AG10803 (cell line): ENCODE measurements at places on chromosomes 7 and 10.
A peak's percentile ranks its signal among the peaks of the same experiment; 100 is the strongest.

- peak; percentile 88 for DNase-seq
These were observed 15.9 kb downstream of the PTPRE start for GRCh38 chr10:127922675-127923366.

GRCh38 chr10:85608706-85609105, 757.9 kb downstream of the GRID1 start:
- no peak for DNase-seq

- DNase-seq = no peak
These were observed 8.2 kb downstream of the INPP5A start for GRCh38 chr10:132545659-132546367.

DNA sequence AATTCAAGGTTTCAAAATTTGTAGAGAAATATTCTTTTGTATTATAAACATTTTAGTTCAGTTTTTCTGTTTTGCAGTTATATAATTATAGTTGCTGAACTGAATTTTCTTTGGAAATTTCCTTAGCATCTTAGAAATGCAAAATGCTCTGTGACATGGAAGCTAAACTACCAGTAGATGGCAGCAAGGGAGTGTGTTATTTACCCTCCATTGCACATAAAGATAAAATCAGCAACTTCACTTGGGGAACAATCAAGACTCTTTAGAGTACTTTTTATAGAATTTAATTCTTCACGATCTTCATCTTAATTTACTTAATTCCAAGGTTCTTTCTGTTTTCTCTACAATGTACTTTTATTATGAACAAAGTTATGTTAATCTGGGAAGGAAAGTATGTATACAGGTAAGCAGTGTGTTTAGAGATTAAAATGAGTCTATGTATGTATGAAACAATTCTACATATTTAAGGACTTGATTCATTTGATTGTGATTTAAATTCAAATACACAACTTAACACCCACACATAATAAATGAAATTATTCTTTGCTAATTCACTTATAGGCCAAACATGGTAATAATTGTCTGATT, 404.2 kb downstream of the THSD7A start:
- peak; percentile 63 for DNase-seq

DNA sequence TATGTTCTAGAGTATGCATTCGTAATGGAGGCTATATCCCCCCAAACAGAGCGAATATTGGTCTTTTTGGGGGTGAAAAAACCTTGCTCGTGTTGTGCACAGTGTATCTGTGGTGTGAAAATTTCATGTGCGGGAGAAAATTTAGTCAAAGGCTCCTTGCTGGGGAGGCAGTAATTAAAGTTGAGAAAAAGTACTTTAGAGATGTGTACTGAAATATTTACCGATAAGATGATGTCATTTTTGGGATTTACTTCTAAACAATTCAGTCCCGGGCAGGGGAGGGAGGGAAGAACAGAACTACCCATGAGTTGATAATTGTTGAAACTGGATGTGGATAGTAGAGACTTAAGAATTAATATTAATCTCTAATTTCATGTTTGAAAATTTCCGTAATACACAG, 9.3 kb downstream of the RBM17 start:
- DNase-seq = no peak

DNA sequence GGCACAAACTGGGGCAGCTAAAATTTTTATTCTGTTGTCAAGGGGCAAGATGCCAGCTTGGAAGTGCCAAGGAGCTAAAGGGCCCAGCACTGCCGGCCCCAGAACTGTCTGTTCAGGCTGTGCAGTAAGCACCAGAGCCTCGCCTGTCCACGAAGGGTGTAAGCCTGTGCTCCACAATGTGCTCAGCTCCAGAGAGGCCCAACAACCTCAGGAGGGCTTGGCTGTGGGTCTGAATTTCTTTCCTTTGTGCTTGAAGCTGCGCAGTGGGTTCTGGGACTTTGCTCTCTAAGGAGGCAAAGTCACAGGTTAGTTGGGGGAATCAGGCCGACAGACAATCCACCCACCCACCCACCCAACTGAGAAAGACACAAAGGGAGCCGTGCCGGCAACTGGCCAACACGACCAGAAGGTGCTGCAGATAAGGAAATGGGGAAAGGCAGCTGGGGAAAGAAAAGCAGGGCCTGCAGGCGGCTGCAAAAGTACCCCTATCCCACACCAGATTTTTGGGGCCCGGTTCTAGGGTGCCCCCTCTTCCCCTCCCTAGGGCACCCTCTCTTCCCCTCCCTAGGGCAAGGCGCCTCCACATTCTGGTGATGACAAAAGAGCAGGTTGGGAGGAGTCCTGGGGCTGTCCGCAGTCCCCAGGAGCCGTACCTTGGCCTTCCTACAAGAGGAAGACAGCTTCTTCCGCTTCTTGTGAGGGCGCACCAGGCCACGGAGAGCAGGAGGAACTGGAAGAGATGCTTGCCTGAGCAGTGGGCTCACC, 7.7 kb downstream of the DDX56 start:
- DNase-seq = no peak

- DNase-seq = no peak
These were observed 111.8 kb downstream of the HPSE2 start for GRCh38 chr10:99123851-99124250.

DNA sequence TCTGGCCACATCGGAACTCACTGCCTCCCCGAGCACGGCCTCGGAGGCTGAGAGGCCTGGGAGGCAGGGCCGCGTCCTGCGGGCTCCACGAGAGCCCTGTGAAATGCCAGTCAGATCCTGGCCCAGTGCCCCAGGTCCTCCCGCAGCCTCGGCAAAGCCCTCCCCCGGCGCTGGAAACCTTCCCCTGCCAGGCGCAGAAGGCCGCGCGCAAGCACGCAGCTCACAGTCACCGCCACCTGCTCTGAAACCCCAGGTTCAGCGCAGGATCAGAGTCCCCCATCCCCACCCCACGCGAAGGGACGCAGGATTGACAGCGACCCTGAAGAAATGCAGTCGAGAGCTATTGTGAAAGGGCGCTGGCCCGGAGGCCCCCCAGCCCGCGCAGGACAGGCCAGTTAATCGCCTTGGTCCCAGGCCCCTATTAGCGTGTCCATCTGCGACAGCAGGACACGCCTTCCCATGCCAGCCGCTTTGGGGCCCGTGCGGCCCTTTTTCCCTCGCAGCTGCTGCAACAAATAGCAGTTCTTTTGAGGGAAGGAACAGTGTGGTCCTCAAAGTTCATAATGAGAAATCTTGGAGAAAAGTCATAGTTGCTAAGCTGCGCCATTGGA, 13.5 kb upstream of the EGFR start:
- DNase-seq = no peak

DNA sequence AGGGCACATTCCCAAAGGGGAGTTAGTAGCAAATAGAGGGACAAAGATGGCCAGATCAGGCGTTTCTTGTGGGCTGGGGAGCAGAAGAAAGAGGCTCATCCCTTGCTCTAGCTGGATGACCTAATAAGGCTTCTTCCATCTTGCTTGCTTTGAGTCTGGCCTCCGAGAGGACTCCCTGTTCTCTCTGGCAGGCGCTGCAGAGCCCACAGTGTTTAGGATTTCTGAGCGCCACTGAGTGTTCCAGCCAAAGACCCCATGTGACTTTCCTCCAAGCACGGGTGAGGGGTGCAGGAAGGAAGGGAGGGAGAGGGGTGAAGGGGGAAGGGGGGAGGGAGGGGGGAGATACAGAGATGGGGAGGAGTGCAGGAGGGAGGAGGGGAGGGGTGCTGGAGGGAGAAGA, 203.8 kb upstream of the SVIL start:
- no peak for DNase-seq

DNA sequence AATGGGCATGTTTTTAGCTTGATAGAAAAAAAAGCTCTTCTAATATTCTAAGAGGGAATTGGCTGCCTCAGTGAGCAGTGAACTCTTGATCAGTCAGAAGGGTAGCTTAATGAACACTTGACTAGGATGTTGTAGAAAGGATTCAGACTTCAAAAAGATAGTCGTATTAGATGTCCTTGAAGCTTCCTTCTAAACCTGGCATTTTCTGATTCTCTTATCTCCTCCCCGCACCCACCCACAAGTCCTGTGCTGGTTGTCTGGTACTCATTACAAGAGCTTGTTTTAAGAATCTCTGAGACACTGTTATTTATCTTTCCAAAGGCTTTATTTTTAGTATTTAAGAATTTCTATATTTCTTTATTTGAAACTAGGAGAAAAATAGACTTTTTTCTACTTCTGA, 7.4 kb upstream of the SMIM30 start:
- DNase-seq = no peak

GRCh38 chr7:157337316-157338149, 729 bp downstream of the DNAJB6 start:
- DNase-seq = peak; percentile 55

- DNase-seq = no peak
These were observed 487.8 kb upstream of the DPP6 start for GRCh38 chr7:153564391-153564790.

DNA sequence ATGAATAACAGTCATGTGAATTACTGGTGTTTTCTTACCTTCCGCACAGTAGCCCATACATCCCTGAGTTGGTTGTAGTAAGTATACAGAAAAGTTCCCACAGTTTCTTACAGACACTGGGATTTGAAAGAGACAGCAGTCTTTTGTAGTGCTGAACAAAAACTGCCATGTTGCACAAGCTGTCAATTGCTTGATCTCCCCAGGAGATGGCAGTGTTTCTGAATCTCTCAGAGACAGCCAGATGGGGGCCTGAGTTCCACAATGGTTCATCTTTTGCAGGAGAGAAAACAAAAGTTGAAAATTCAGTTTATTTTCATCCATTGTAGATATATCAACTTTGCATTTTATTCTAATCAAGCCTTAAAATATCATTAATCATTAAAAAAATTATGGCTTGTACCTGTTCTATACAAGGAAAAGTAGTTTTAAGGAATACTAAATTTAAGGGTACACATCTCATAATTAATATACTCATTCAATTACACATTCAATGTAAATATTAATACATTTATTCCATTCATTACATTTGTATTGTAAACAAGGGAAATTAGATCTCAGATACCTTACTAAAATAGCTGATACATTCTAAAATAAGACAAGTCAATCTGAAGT, 14.5 kb downstream of the VWDE start:
- DNase-seq = peak; percentile 60

DNA sequence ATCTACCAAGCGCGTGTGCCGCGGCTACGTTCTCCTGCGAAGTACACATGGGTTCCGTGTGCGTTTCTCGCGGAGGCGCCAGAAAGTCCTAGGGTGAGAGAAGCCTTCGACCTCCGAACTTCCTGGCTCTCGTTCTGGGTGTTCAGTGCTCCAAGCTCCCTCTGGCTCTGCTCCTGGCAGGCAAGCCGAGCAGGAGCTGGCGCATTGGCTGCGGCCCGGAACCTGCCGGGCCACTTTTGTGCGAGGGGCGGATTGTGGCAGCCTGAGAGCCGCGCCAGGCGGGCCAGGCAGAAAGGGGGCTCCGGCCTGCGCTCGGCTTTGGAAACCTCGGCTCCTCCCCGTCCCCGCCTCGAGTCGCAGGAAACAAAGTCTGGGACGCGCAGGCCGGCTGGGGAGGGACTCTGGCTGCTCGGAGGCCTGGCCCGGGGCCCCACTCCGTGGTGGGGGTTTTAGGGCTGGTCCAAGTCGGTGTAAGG, 9.6 kb downstream of the EMX2 start:
- peak; percentile 61 for DNase-seq

DNA sequence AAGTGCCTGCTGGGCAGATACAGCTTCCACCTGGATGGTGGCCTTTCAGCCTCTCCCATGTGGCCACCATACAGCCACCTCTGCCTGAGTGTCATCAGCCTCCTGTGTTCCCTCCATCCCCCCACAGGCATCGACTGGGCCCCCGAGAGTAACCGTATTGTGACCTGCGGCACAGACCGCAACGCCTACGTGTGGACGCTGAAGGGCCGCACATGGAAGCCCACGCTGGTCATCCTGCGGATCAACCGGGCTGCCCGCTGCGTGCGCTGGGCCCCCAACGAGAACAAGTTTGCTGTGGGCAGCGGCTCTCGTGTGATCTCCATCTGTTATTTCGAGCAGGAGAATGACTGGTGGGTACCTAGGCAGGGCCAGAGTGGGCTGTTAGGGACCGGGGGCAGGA, 13.4 kb downstream of the ARPC1B start:
- no peak for DNase-seq

DNA sequence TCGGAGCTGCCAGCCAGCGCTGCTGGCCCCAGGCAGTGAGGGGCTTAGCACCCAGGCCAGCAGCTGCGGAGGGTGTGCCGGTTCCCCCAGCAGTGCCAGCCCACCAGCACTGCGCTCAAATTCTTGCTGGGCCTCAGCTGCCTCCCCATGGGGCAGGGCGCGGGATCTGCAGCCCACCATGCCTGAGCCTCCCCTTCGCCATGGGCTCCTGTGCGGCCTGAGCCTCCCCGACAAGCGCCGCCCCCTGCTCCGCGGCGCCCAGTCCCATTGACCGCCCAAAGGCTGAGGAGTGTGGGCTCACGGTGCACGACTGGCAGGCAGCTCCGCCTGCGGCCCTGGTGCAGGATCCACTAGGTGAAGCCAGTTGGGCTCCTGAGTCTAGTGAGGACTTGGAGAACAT, 525.0 kb downstream of the PTPRN2 start:
- no peak for DNase-seq

DNA sequence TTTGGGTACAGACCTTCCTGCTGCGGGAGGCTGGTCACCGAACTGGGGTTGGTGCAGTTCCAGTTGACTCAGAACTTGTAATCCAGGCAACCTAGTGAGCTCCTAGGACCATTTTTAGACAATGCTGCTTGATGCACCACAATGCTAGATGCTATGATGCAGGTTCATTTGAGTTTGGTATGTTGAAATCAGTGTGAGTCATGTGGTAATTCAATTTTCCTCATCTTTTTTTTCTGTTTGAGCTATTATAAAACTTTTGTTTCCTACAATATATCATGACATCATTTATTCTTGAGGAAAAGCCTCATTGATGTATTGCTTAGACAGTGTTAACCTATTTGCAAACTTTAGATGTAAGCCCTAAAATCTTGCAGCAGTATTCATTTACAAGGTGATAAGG, 40.9 kb upstream of the MTPN start:
- peak; percentile 12 for DNase-seq

DNA sequence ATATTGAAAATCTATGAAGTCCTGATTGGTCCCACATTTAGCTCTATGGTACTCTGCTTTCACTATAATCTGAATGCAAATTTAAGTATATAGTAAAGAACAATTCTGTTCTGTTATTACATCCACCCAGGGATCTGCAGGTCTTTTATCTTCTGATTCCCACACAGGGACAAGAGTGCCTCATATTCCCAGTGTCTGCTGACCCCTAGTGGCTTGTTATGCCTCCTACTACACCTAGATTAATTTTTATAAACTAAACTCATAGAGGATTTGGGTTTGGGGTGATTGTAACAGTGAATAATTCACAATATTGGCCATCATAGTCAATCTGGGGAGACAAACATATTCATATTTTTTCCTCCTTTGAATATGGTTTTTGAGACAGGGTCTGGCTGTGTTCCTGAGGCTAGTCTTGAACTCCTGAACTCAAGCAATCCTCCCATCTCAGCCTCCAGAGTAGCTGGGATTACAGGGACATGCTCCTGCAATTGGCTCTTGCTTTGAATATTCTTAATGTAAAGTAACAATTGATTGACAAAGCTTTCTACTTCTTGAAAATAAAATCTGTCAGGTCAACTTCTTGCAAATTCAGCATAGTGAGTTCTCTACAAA, 282.1 kb downstream of the KCND2 start:
- DNase-seq = peak; percentile 36

DNA sequence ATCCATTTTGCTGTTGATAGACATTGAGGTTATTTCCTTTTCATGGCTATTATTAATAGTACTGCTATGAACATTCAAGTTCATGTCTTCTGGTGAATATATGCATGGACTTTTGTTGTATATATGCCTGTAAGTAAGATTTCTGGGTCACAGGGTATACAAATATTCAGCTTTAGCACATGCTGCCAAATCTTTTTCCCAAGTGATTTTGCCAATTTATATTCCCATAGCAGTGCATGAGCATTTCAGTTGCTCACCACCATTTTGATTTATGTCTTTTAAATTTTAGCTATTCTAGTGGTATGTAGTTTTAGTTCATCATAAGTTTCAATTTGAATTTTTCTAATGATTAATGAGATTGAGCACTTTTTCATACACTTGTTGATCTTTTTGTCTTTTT, 59.9 kb downstream of the CALD1 start:
- no peak for DNase-seq
